Stimulated activated CD4-positive, alpha-beta T cell treated with anti-CD3 and anti-CD28 coated beads, Interleukin-1b, Interleukin-23, amount 100 ng/mL, for 24 hours (primary cell): ENCODE measurements at places on chromosomes 2 and 18.

GRCh38 chr2:14123436-14124103 is 508.9 kb upstream of the LRATD1 start:
- DNase-seq = no peak

DNA sequence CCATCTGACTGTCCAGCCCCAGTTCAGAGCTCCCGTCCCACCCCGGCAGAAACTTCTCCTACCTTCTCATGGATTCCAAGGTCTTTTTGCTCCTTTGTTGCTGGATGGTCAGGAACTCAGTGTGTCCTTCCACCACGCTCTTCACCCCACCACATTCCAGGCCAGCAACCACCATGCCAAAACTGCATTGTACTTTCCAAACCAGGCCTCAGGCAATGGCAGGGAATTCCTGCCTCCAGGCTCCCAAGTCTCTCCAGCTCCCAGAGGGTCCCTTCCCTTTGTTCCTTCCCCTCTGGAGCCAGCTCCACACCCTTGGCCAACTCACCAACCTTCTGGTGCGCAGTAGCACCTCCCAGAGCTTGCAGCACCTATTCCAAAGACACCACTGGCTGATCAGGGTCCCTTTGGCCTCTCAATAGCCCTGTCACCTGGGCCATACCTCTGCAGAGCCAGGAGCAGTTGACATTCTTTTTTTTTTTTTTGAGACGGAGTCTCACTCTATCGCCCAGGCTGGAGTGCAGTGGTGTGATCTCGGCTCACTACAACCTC is 8.1 kb downstream of the CHMP1B start:
- DNase-seq = no peak

DNA sequence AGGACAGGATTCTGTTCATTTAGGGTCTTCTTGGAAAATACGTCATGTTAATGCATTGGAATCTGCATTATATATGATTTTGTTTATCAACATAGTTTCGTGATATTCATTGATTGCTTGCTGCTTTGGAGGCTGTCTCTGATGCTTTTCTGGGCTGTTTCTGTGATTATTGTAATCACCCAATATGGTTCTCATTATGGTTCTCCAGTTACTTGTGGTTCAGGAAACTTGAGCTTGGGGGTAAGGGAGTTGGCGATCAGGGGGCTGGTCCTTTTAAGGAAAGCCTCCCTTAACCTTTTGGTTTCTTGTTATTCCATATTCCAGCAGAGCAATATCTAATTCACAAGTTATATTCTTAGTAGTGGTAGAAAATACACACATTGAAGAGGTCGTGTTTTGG is 17.4 kb upstream of the STON1 start:
- no peak for DNase-seq

DNA sequence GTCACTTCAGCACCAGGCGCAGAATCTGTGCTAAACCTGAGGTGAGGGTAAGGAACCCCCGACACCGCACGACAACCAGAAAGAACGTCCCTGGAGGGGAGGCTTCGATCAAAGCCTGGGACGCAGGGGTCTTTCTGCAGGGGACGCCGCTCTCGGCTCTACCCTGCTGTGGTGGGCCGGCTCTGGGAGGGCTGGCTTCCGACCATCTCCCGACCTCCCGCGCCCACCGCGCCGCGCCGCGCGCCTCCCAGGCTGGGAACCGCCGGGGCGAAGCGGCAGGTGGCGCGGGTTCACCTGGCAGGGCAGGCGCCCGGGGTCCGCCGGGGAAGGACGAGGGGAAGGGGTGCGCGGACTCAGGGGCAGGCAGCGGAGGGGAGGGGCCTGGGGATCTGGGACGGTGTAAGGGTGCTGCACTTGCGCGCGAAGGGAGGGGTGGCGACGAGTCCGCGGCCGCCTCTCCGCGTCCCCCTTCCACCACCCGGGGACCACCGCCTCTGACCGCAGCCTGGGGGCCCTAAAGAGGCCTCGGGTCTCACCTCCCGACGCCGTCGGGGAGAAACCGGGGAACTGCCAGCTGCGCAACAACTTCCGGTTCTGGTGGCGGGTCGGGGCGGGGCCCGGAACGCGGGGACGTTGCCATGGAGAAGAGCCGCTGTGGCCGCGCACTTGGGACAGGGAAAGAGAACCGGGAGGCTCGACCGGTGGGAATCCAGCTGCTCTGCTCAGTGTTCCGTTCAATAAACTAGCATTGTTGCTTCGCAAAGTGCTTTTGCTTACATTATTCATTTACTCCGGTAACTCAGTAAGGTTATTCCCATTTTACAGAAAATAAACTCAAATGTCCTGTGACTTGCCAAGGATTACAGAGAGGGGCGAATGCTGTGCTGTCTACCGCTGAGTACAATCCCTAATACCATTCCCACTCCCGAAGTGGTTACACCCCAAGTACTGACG is at the start of gene ZNF396:
Gene ZNF396, minus strand, starts transcription at position 596 of the 954 bp plus-strand sequence. CDS start 3,045 bp downstream, outside the sequence.
- peak; percentile 63 for DNase-seq

- DNase-seq = no peak
Measured at GRCh38 chr2:71045865-71046548, 22.4 kb upstream of the NAGK start.

GRCh38 chr2:132621131-132621875 is 48.7 kb downstream of the LYPD1 start:
- no peak for DNase-seq
